ENCODE measurements at places on chromosomes 4 and X.

- DNase-seq: no peak
Measured at GRCh38 chr4:146522869-146523205, 1.1 kb upstream of the SLC10A7 start.

- no peak for DNase-seq
Measured at GRCh38 chr4:92535599-92535998, 231.8 kb downstream of the GRID2 start.

GRCh38 chrX:115330498-115331168 lies 41.1 kb downstream of the LUZP4 start:
- DNase-seq: no peak

DNA sequence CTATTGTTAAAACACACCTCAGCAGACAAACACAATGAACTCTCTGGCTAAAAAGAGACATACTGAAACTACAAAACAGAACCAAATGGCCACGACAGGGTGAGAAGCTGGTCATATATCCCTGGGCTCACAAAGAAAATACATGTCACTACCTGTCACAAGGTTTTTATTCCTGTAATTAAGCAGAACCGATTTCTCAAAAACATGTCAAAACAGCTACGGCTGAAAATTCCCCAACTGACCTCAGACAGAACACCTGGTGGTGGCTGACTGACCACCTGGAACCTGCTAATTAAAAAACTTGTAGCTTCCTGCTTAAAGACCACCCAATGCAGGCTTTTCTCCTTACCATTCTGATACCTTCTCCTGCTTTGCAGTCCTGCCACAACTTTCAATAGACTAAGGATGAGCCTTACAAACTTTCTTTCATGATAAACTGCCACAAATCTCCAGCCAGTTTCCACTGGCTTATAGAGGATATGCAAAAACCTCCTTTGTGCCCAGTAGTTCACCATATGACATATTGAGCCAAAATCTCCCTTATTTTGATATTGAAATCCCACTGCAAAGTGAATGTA lies 571.9 kb downstream of the SPOCK3 start:
- DNase-seq: no peak

GRCh38 chr4:15436513-15436912 lies 8.7 kb downstream of the C1QTNF7 start:
- DNase-seq: no peak

Data from activated CD4-positive, alpha-beta T cell treated with anti-CD3 and anti-CD28 coated beads for 1 hour (primary cell).